ENCODE measurements at places on chromosomes 3 and 15.
A peak's percentile ranks its signal among the peaks of the same experiment; 100 is the strongest.

DNA sequence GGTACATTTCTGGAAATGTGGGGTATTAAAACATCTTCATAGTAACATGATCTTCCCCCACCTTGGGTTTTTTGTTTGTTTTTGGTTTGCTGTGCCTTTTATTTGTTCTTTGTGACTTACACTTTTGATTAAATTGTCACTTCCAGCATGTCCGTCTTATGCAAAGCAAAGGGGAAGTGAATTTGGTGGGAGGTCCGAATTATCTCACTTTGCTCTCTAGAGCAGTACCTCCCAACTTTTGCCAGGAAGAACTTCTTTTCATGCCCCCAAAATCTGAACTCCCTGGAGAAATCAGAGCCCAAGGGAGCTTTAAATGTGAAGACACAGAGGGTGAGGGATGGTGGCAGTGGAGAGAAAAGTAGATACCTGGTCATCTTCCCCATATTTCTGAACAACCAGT, 173.1 kb downstream of the IL5RA start:
- DNase-seq, result no peak

DNA sequence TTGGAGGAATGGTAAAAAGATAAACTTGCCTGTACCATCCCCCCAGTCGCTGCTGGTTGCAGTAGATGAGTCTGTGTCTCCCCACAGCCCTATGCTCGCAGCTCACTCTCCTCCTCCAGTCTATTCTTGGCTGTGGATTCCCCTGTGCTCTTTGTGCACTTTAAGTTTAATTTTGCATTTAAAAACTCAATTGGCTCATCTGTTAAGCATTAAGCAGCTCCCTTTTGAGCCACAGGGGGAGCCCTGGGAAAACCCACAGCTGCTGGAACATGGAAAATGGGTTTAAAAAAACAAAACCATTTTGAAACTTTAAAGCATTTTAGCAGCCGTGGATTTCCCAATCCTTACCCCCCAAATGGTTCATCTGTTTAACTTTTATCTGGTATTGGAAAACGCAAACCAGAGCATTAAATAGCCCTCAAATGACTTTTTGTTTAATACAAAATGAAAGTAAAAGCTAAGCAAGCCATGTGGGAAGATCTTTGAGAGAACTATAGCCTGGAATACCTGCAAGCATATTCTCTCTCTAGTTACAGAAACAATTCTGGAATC, 536.9 kb downstream of the ZIC1 start:
- peak; percentile 3 for DNase-seq

DNA sequence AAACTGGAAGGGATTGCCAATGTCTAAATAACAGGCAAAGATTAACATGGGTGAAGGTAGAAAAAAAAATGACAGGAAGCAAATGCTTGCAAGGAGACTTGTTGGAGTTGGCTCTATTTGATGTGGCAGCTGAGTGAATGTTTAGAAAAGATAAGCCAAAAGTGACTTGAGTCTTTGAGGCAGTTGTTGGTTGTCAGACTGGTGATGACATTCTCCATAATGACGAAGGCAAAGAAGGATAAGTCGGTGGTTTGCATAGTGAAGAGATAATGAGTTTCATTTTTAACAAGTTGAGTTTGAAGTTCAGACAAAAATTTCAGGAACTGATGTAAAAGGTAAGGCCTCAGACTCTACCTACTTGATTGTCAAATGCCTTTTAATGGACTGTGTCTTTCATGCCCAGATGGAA, 704.1 kb upstream of the SGO1 start:
- DNase-seq, result no peak

- DNase-seq, result no peak
Observed at GRCh38 chr3:157046520-157046919, 113.4 kb downstream of the CCNL1 start.

DNA sequence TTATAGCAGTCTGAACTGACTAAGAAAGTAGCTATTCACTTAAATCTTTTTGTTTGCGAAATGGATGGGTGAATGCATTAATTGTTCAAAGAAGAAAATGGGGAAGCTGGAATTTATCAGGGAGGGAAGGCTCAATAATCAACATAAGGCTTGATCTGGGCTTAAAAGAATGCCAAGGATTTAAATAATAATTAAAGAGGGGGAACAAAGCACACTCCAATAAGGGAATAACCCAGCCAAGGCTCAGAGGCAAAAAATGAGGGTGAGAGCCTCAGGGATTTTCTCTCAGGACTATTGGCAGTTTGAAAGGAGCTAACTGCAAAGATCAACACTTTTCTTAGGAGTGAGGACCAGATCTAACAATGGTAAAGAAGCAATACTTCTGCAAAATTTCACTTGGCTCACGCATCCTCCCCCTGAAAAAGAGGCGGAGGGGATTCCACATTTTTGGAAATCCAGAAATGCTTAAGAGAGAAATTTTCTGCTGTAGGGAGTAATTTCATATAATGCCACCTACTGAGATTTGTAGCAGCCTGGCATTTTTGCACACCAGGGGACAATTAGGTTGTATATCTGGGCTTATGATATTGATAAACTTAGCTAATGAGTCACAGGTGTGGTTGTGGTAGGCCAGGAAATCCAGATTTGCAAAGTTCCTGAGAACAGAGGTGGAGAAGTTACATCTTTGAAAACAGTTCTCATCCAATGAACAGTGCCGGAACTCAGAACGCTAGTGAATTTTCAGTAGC, 405.1 kb downstream of the TUSC7 start:
- no peak for DNase-seq

GRCh38 chr15:99443768-99444446, 121.9 kb upstream of the MEF2A start:
- no peak for DNase-seq

DNA sequence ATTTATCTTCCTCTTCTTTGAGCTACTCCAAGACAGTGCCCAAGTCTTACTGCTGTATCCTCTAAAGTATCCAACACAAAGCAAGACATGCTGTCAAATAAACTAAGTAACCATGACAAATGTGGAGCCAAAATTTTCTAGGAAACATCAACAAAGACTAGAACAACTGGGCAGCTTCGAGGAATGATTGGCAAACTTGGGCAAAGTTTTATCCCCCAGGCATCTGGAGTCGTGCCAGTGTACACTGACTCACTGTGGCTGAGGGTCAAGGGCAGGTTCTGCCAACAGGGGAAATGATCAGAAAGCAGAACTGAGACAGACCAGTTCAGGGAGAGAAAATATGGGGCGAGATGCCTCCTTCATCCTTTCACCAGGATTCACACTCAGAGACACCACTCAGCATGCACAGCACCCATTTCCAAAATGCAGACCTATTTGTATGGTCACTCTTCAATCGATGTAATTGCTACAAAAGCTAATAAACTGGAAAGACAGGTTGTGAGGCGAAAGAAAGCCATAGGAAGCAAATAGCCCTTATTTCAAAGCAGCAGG, 65.8 kb downstream of the MB21D2 start:
- DNase-seq, result peak; percentile 67

GRCh38 chr3:102036017-102036416, 186.7 kb downstream of the NFKBIZ start:
- no peak for DNase-seq

DNA sequence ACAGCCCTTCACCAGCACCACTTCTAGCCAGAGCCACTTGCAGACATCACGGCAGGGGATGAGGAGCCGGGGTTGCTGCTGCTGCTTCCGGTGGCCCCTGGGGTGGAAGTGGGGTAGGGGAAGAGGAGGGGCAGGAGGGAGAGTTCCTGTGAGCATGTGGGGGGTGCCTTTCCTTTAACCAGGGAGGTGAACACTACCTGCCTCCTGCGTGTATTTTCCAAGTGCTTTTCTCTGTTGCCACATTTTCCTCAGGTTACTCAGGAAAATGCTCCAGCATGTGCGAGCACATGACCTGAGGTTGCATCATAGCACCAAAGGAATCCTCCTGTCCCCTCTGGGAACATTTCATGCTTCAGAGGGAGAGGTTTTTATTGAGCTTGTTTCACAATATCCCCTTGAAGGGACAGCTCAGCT, 12.2 kb upstream of the SACM1L start:
- no peak for DNase-seq

- no peak for DNase-seq
Observed at GRCh38 chr3:177642042-177642803, 444.9 kb upstream of the TBL1XR1 start.

- peak; percentile 46 for DNase-seq
Observed at GRCh38 chr3:15804553-15805095, 6.8 kb upstream of the ANKRD28 start.

DNA sequence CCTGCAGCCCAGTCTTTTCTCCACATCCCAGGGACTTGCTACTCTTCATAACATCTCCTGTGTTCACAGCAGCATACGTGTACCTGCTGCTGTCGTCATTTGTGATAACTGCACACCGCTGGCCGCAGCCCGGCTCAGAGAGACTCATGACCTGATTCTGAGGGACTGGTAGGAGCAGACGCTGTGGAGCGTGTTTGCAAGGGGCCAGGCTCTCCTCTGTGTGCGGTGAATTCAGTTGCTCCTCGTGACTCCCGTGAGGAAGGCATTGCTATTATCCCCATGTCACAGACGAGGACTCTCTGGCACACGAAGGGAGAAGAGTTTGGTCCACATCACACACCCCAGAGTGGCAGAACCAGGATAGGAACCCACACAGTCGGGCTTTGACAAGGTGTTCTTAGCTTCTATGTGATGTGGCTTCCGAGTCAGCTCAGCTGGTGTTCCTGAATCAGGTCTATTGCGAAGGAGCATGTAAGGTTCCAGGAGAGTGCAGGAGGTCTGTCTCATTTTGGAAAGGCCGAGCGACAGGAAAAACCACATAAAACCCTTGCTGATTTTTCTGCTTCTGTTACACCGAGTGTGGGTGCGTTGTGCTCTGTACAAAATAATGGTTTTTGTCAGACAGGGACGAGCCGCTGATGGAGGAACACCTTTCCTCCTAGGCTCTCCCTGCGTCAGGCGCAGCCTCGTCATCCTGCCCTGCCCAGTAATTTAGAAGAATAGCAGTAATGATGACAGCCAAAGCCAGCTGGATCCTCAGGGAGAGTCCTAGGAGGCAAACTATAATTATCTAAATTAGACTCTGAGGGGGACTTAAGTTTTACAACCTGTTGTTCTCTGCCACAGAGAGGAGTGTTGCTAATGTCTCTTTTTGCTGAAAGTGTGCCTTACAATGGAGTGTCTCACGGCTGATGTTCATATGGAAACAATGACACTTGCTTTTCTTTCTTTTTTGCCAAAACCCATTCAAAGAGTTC, 157.5 kb upstream of the RGMA start:
- DNase-seq, result no peak

DNA sequence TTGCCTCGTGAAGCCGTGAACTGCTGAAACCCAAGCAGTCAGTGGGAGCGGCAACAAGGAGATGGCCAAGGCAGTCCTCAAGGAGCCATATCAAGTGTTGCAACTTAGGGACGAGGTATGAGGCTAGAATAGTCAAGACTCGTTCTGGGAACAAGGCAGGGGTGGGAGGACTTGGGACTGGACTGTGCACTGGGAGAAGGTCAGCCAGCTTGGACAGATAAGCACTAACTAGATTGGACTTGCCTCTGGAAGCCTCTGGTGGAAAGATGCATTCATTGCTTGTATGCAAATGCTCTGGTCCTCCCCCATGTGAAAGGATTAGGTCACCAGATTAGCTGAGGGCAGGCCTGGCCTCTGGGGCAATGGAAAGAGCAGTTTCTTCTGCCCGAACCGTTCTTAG, 123.3 kb upstream of the CTNNB1 start:
- no peak for DNase-seq

DNA sequence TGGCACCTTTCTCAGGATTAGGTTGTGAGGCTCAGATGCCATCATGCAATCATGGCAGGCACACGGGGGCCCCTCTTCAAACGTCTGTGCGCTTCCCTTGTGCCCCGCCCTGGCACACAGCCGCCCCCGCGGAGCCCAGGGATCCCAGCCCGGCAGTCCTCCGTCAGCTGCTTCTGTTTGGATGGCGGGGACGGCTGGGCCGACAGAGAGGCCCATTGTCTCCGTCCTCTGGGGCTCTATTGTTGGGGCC, 849 bp upstream of the HDAC11 start:
- DNase-seq, result no peak

- DNase-seq, result no peak
Observed at GRCh38 chr3:567488-568185, 371.1 kb downstream of the CHL1 start.

DNA sequence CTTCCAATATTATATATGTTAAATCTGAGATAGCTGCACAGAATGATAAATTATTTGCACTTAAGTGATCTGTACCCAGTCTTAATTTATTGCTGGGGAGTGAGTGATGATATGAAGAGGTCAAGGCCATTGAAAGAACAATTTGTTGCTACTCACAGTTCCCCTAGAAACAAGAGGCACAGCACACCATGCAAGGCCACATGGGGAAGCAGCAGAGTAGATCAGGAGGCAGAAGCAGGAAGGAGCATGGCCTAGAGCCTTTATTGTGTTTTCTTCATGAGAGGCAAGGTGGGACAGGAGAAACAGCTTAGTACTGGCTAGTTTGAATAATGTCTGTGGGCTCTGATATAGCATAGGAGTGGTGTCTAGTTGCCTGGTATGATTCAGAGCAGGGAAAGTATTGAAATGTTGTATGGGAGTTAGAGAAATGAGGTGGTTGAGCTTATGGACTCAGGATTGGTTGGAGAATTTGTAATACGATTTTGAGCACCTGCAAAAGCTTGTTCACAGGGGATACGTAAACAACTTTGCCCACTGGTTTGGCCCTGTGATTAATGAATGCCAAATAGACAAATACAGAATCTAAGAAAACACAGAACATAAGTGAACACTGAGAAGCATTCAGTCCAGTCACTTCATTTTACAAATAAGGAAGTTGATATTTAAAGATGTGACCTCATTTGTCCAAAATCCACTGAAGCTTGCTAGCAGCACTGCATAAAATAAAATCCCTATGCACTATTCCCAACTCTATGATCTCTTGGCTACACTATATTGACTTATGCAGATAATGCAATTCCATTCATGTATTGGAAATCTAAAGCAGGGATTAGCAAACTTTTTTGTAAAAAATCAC, 71.7 kb downstream of the TMCO5A start:
- no peak for DNase-seq

GRCh38 chr3:94121161-94121560, 58.3 kb downstream of the NSUN3 start:
- DNase-seq, result no peak

GRCh38 chr15:75179746-75180140, 21.9 kb upstream of the C15orf39 start:
- DNase-seq, result no peak

DNA sequence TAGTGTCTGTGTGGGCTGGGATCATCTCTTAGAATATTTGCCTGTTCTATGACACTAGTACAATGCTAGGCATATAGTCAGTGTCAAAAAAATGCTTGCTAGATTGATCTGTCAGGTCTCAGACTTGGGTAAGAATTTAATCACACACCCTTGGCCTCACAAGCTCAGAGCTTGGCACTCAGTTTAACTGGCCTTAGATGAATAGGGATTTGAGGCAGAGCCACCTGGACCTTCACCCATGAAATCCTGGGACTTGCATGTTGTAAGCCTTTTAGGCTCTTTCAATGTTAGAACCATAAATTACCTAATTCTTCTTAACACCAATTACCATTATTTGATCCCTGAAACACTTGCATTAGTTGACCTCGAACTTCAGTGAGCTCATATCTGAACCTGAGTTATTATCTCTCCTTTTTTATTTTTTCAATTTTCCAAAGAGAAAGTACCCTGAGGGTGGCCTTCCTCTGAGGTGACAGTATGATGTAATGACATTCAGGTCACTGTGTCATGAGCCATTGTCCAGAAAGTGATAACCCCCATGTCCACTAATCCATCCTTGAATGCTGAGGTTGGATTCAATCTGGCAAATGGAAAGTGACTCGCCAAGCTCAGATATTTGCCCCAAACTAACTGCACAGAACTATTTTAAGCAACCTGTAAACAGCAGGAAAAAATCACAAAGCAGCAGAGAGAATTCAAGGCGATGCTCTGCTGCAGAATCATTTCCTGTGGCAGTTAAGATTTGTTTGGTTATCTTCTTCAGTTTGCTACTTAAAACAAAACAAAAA, 615.2 kb upstream of the NR2F2 start:
- DNase-seq, result no peak

- DNase-seq, result peak; percentile 81
Observed at GRCh38 chr3:8663177-8664061, 18.8 kb upstream of the SSUH2 start.

Measured in NCI-H2029 treated with DMSO at 0.1 percent for 48 hours (cell line).